ENCODE measurements at places on chromosomes 2 and 18.

DNA sequence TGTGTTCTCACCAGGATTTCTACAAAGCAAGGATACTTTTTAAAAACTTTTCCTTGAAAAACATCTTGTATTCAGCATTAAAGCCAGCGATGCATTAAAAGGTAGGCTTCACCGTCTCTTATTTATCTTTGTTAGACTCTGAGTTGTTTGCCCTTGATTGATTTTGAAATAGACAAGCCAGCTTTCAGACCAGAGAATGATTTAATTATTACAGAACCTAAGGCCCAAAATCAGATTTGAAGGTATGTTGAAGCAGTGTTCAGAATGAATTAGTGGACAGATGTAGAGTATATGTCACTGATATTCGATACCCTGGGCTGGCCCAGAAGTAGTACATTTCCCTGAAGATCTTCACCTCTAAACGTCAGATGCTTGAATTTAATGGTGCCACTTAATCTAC, 136.4 kb downstream of the THSD7B start:
- DNase-seq, result no peak

DNA sequence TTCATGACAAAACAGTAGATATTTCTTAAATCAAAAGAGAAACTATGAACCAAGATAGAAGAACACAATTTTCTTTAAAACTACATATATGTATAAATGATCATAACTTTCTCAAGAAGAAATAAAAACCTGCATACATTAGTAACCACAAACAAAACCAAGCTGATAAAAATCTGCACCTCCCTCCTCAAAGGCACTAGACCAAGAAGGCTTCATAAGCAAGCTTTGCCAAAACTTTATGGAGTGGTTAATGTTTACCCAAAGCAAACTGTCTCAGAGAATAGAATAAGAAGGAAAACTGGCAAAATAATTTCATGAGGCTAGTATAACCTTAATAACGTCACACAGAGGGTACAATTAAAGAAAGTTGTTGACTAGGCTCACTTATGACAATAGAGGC, 138.3 kb downstream of the ZBTB7C start:
- no peak for DNase-seq

GRCh38 chr2:89833780-89834117, 1142.3 kb downstream of the RPIA start:
- DNase-seq, result no peak

- DNase-seq, result no peak
Measured at GRCh38 chr2:85438201-85439024, 19.9 kb downstream of the SH2D6 start.

DNA sequence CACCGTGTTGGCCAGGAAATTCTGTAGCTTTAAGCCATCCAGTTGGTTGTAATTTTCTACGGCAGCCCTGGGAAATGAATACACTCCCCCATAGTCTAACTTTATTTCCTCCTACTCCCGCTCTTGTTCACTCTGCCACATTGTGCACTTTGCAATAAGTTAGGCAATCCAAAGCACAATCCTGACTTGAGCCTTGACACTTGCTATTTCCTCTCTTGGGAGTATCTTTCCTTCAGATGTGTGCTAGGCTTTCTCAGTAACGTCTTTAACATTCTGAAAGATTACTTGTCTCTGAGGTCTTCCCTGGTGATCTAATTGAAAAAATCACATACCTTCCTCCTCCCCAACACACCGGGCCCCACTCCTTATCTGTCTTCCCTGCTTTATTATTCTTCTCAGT, 65.9 kb upstream of the RAB27B start:
- no peak for DNase-seq

GRCh38 chr2:60490441-60490840, 63.0 kb downstream of the BCL11A start:
- no peak for DNase-seq

GRCh38 chr18:77207540-77207939, 42.1 kb upstream of the GALR1 start:
- peak; percentile 41 for DNase-seq

GRCh38 chr2:108418416-108418815, 30.6 kb upstream of the GCC2 start:
- DNase-seq, result no peak

DNA sequence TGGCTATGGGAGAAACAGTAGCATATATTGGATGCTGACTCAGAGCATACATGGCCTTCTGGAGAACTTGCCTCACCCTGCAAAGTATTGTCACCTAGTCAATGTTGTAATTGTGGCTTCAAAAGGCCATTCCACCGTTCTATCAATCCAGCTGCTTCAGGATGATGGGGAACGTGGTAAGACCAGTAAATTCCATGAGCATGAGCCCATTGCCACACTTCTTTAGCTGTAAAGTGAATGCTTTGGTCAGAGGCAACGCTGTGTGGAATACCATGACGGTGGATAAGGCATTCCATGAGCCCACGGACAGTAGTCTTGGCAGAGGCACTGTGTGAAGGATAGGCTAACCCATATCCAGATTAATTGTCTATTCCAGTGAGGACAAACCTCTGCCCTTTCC, 1300.1 kb upstream of the ACVR2A start:
- DNase-seq, result no peak

DNA sequence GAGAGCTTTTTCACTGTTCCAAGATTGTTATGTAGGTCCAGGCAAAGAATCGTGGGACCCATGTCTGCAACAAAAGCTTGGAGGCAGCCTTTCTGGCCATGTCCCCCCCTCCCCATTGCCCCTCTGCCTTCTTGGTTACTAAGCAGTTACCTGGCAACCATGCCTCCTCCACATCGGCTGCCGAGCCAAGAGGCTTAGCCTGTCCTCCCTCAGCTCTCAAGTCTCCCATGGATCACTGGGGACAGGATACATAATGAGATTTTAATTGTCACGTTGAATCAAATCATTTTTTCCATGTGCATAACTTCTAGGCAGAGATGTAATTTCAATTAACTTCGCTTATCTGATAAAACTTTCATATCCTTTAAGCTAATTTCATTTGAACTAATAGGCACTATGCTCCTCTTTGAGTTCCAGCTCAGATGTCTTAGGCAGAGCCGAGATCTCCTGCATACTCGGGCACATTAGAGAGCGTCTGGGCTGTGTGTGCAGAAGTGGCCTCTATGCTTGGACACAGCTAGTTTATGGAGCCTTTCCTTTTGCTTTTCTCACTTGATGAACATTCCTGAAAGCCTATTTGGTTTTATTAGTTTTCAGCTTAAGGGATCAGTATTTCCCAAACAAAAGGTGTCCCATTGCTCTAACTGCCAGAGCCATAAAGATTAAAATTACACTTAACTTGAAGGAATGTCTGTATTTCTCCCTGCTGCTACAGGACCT, 80.7 kb downstream of the LYPD1 start:
- no peak for DNase-seq

- DNase-seq, result peak; percentile 67
Measured at GRCh38 chr2:105744091-105744908, 412 bp upstream of the NCK2 start.

DNA sequence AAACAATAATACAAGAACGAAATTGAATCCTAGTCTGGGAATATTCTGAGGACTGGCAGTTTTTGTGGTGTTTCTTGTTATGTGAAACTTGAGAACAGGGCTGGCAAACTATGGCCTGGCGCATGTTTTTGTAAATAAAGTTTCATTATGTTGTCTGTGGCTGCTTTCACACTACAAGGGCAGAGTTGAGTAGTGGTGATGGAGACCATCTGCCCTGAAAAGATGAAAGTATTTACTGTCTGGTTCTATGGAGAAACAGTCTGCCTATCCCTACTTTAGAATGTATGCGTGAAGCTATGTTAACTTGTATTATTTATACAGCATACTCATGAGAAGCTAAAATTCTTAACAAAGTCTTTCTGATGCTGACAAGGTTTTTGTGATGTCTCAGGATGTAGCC, 351.9 kb downstream of the LRRTM1 start:
- no peak for DNase-seq

DNA sequence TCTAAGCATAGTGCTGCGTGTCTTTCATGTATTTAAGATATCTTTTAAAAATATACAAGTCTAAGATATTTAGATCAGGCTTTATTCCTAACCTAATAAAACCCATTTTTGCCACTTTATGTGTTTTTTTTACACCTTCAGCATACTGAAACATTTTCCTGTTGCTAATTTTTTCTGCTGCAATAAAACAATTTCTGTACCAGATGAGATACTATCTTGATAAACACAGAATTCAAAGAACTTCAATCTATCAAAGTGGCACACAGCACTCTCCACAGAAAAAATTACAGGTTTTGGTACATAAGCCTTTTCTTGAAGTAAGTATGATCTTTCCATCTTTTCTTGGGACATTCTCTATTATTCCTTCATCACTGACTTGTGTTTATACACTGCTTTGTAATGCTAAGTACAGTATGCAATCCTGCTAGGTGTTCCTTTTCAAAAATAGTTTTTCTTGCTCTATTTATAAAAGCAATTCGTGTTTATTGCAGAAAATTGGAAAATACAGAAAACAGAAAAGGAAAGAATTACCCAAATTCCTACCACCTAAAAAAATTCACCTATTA, 16.2 kb downstream of the REV1 start:
- no peak for DNase-seq

GRCh38 chr2:127142663-127143630, 36.0 kb upstream of the BIN1 start:
- no peak for DNase-seq

Measured in stimulated activated CD4-positive, alpha-beta T cell treated with anti-CD3 and anti-CD28 coated beads, Interleukin-1b, Interleukin-23, amount 100 ng/mL, for 4 hours (primary cell).